Lung microvascular endothelial cell (primary cell): ENCODE measurements at places on chromosomes 6 and 20. TPM values are rescaled to one million over a fixed set of nuclear protein-coding genes. Genes with fewer than 3 reads are reported as not detected.

GRCh38 chr6:31660381-31661261, at the start of gene C6orf47:
C6orf47 (minus strand) TSS chr6:31660778; CDS start chr6:31659947, 831 bp downstream.
- DNase-seq, result peak; percentile 88

The ADGB gene
- not detected in 2 replicates for total RNA-seq

DNA sequence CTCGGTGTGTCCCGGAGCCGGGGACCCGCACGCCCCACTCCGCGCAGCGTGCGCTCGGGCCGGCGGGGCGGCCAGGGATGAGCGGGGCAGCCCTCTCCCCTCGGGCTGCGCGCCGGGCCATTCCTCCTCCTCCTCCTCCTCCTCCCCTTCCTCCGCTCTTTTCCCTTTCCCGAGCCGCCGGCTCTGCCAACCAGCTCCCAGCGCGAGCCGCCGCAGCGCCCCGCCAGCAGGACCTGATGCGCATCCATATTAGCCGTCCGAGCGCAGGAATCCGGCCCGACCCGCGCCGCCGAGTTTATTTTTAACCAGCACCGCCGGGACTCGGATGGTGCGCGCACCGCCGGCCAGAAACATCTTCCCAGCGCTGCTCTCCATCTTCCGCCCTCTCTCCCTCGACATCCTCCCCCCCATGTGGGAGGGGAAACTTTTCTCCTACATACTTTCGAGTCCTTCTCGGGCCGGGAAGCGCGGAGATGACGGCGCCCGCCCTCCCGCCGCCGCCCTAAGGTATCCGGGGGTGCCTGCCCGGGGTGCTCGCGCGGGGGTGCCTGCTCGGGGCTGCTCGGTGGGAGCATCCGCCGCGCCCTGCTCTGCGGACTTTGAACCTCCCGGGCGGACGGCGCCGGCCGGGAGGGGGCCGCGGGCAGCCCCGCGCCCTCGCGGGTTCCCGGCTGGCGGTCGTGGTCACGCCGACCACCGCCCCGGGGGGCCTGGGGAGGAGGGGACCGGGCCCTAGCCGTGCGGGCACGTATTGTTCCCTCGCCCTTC, 619 bp downstream of the RREB1 start:
- DNase-seq, result peak; percentile 70

GRCh38 chr6:118524686-118525085, 23.4 kb upstream of the PLN start:
- no peak for DNase-seq

DNA sequence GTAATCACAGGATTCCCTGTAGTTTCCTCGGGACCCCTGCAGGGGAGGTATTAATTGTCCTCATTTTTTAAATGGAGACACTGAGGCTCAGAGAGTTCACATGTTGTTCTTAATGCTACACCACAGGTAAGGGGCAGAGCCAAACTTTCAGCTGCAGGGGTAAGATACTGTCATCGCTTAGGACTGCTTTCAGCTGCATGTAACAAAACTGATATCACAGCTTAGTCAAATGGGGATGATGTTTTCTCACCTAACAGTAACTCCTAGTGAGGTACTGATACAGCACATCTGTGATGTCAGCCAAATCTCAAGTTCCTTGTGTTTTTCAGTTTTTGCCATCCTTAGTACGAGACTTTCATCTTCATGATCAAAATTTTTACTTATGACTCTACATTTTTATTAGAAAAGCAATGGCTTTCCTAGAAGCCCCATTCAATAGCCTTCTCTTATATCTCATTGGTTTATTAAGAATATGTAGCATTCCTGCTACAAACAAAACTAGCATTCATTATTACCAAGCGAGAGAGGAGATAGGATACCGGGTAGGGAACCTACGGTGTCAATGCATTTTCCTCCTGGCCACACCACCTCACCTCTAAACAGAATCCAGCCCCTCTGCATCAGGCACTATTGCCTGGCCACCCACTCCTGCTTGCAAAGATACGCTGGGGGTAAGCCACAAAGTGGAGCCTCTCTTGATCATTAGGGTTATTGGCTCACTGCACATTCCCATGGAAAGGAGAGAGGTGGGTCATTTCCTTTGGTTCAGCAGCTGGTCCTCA, 557.5 kb downstream of the CD83 start:
- no peak for DNase-seq

The VWA7 gene
- under 0.01 and 0.40 TPM in 2 replicates for total RNA-seq

GRCh38 chr6:39152262-39152661, 37.3 kb upstream of the SAYSD1 start:
- DNase-seq, result no peak

The ROS1 gene
- total RNA-seq, result not detected in 2 replicates

GRCh38 chr6:13311155-13311554, 17.2 kb downstream of the TBC1D7 start:
- DNase-seq, result no peak

GRCh38 chr6:110063594-110064263, 85.6 kb downstream of the GPR6 start:
- DNase-seq, result no peak

The POLR3F gene
- total RNA-seq, result 13.3 and 13.5 TPM in 2 replicates

The ZNF335 gene
- total RNA-seq, result 4.4 and 8.9 TPM in 2 replicates
